ENCODE measurements at places on chromosomes 6 and 20.

DNA sequence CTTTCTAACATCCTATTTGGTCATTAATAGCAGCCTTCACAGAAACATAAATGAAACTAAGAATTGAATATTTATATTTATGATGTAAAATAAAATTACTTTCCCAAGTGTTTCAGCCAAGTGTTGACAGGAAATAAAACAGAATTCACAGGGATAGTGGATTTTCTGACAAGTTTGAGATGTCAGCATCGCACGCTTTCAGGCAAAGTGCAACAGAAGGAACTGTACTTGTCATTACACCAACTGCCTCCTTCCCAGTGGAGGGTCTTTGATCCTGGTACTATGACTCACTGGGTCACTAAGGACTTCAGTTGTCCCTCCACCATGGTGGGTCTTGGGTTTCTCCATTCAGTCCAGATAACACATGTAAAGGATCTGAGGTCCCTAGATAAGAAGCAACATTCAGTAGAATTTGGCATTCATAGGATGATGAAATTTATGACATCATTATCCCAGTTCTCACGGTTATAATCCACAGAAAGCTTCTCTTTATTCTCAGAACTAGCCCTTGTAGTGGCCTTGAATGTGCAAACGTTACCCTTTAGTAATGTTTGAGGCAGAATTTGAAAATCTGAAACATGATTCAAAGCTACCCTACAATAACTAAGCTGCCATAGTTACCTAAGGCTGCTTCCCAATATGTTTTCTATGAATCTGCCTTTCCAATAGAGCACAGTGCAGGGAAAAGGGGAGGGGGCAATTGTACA lies 3.8 kb upstream of the TNFAIP3 start:
- DNase-seq = no peak

DNA sequence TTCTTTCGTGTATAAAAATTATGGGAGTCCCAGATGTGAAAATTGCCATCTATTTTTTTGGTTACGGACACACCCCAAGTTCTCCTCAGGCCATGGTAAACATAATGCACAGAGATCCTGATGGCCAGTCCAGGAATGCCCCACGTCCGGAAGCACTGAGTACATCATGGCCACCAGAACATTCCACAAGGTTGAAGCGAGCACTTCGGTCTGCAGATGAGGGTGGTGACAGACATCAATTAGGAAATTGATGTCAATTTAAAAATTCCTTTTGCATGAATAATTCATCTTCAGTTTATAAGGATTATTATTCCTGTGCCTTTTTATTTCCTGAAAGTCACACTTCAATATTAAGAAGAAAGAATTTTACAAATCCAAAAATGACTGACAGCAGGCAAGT lies 13.2 kb upstream of the EXOC2 start:
- DNase-seq = no peak

DNA sequence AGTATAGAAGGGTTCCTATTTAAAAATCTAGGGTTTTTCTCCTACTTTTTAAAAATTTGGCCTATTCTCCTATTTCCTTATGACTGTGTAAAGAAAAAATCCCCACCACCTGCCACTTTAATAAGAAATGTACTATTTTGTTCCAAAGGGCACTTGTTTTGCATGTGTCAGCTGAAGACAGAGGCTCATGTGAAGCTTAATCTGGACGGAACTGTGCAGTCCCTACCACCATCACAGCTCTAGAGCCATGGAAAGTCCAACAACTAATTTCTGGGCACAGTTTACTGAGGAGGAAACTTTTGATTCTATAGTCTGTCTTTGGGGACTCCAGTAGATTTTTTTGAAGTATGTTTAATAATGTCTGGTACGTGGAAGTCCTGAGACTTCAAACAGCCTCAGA lies 60.0 kb upstream of the AHI1 start:
- no peak for DNase-seq

DNA sequence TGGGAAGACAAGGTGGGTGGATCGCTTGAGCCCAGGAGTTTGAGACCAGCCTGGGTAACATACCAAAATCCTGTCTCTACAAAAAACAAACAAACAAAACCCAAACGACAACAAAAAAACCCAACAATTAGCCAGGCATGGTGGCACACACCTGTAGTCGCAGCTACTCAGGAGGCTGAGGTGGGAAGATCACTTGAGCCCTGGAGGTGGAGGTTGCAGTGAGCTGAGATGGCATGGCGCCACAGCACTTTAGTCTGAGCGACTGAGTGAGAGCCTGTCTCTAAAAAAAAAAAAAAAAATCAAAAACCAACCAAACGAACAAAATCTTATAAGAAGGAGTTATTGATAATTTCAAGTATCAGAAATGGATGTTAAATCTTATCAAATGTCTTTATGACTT lies 114.9 kb downstream of the CDH26 start:
- DNase-seq = no peak

DNA sequence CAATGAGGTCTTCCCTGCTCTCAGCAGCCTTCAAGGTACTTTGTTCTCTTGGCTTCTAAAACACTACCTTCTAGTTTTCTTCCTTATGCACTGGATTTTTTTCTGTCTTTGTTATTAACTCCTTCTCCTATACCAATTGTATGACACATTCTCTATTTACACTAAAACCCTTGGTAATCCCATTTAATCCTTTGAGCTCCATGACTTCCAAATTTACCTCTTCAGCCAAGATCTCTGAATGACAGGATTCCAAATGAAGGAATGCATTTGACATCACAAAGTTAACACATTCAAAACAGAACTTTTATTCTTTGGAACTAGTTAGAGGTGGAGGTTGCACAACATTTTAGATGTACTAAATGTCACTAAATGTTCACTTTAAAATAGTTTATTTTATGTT lies 86.6 kb upstream of the SAMD5 start:
- no peak for DNase-seq

- DNase-seq = no peak
Observed at GRCh38 chr6:101163611-101164010, 229.9 kb upstream of the GRIK2 start.

GRCh38 chr6:151352410-151353396 lies 38.7 kb downstream of the ZBTB2 start:
- no peak for DNase-seq

GRCh38 chr6:40532349-40533000 lies 54.7 kb downstream of the LRFN2 start:
- no peak for DNase-seq

DNA sequence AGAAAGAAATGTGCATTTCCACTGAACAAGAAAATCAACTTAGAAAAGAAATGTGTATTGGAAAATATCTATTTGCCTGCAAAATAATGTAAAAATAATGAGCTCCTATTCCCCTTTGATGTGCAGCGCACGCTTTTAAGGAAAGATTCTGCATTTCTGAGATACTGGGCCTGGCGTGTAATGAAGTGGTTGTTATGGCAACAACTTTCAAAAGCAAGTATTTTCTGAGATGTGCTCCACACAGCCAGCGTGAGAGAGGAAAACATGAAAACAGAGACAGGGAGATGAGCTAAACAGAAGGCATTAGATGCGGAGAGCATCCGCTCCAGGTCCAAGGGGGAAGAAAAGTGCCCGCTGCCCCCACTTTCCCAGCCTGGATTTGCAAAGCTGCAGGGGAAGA lies 39.1 kb upstream of the GTSF1L start:
- DNase-seq = no peak

DNA sequence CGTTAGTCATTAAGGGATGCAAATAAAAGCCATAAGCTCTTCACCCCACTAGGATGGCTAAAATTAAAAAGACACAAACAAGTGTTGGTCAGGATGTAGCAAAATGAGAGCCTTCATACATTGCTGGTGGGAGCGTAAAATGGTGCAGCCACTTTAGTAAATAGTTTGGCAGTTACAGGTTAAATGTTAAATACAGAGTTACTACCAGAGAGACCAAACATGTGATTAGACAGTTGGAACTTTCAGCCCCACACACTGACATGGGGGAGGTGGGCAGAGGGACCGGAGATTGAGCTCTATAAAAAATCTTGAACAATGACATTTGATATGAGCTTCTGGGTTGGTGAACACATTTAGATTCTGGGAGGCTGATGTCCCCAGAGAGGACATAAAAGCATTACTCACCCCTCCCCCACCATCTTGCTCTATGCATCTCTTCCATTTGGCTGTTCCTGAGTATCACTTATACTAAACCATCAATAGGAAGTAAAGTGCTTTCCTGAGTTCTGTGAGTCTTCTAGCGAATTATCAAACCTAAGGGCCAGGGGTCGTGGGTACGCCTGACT lies 20.4 kb upstream of the ZNF318 start:
- no peak for DNase-seq

GRCh38 chr20:34985461-34986310 lies 30.0 kb downstream of the MYH7B start:
- DNase-seq = no peak

- no peak for DNase-seq
Observed at GRCh38 chr6:155212616-155213380, 51.0 kb upstream of the CLDN20 start.

DNA sequence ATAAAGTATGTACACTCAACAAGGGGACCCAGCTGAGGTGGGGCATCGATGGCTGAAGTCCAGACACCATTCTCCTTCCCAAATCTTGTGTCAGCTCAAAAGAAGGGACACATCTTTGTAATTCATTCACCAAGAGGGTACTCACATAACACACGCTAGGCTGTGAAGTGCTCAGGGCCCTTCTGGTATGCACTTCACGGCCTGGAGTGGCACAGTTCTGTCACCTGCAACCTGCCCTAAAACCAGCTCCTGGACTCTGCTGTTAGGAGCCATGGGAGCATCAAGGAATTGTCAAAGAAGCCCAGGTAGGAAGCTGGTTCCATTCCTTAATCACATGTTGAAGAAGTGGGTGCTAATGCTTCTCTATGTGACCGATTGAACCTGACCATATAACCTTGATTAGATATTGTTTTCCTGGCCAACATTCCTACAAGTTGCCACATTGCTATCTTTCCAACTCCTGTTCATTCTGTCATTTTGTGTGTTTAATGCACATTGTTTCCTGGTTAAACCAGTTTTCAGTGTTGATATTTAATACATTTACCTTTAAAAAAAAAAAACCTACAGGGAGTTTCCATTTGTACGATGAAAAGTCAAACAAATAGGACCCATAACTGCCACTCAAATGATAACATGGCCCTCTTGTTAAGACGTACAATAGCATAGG lies 127.3 kb downstream of the TNFRSF21 start:
- no peak for DNase-seq

DNA sequence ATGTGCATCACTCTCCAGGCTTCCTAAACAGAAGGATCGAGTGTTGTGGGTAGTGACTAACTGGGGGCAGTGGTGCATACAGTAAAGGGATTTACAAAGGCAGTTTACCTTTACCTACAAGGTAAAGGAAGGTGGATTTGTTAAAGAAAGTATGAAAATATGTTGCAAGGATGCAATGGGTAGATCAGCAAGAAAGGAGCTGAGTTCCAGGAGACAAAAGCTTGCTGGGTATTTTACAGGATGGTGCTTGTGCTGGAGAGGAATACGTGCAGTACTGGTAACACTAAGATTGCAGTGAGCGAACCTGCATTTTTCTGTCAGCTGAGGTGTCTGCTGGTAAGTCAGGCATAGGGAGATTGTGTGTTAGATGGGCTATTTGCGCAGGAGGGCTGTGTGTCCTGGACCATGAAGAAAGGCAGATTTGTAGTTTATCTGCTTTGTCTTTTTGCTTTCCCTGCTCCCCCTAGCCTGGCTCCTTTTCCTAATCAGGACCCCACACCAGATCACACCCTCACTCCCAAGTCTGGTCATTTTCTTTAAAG lies 304.6 kb downstream of the THBS2 start:
- no peak for DNase-seq

DNA sequence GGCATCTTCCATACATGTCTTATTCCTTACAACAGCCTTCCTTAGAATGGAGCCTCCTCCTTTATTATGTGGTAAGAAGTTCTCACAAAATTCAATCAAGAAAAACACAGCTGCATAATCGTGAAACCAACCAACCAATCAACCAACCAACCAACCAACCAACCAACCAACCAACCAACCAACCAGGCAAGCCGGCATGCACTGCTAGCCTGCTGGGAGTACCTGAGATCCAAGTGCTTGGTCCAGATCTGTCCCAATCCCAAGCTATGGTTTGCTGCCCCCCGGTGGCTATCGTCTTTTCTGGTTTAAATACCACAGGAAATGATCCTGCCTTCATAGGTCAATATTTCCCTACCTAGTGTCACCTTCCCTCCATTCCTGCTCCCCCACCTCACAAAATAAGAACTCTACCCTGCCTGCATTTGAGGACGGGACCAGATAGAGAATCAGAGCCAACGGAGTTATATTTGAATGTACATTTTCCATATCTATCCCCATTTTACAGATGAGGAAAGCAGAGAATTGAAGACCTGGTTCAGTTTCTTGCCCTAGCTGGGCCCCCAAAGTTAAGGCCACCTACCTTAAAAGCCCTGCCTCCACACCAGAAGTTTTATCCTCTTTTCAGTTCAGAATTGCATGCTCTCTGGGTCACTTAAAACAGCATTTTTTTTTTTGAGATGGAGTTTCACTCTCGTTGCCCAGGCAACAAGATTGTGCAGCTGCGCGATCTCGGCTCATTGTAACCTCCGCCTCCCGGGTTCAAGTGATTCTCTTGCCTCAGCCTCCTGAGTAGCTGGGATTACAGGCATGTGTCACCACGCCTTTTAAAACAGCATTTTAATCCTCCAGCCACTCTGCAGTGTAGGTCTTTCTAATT lies 27.1 kb downstream of the RAB44 start:
- no peak for DNase-seq

- no peak for DNase-seq
Observed at GRCh38 chr6:68447112-68447511, 188.0 kb upstream of the ADGRB3 start.

DNA sequence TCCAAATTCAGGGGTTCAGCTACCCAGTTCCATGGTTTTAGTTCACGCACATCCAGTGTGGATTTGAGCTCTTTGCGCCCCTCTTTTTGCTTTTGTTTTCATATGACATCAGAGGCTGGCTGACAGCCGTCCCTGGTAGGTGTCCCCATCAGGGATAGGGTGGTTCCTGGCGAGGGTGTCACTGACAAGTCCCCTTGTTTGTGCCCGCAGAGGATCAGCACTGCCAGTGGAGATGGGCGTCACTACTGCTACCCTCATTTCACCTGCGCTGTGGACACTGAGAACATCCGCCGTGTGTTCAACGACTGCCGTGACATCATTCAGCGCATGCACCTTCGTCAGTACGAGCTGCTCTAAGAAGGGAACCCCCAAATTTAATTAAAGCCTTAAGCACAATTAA lies 58.0 kb downstream of the GNAS start:
- no peak for DNase-seq

DNA sequence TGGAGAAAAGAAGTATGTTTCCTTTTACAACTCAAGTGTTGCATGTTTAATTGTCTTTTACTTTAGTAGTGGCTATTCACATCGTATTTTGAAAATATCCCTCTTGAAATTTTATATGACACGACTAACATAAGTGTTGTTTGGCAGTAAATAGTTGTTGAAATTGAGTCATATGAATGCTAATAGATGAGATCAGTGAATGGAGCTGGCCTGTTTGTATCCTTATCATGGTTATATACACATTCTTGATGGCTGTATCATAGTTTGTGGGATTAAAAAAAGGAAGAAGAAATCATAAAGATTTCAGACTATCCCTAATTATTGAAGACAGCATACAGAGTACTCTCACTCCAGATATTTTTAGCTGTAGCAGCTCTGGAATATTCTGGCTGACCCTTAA lies 8.2 kb upstream of the RAE1 start:
- no peak for DNase-seq
